PC-3 (cell line): ENCODE measurements at places on chromosomes 11 and 22. TPM values are rescaled to one million over a fixed set of nuclear protein-coding genes. Genes with fewer than 3 reads are reported as not detected.

GRCh38 chr11:102429691-102430090 lies 22.9 kb downstream of the TMEM123 start:
- DNase-seq, result no peak

Gene NUP98
- 128 and 136 TPM in 2 replicates for total RNA-seq

Gene MRGPRE
- not detected in 2 replicates for total RNA-seq

DNA sequence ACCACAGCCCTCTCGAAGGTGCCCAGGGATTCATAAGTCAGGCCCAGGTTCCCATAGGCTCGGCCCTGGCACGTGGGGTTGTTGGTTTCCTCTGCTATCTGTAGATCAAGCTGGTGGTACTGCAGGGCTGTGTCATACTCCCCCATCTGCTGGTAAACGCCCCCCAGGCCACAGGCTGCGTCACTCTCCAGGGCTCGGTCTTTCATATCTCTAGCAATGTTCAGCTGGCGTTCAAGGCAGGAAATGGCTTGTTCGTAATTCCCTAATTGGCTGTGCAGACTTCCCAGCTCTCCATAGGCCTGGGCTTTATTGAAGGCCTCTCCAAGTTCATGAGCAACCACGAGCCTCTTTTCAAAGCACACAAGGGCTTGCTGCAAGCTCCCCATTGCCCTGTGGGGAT lies 186.4 kb upstream of the PITPNB start:
- DNase-seq, result no peak

Gene MUC6
- 0.18 and 0.23 TPM in 2 replicates for total RNA-seq

GRCh38 chr22:43183496-43184277 lies 3.2 kb downstream of the TTLL12 start:
- no peak for DNase-seq

Gene FXYD2
- not detected in 2 replicates for total RNA-seq

Gene KMT5B
- total RNA-seq, result 17.5 and 19.0 TPM in 2 replicates

- DNase-seq, result no peak
Observed at GRCh38 chr11:110415081-110415480, 14.7 kb upstream of the FDX1 start.

Gene CACNA1I
- 0.06 TPM in 1 of 2 replicates, not detected in the other for total RNA-seq

- DNase-seq, result no peak
Observed at GRCh38 chr22:27594474-27595134, 207.0 kb downstream of the MN1 start.

DNA sequence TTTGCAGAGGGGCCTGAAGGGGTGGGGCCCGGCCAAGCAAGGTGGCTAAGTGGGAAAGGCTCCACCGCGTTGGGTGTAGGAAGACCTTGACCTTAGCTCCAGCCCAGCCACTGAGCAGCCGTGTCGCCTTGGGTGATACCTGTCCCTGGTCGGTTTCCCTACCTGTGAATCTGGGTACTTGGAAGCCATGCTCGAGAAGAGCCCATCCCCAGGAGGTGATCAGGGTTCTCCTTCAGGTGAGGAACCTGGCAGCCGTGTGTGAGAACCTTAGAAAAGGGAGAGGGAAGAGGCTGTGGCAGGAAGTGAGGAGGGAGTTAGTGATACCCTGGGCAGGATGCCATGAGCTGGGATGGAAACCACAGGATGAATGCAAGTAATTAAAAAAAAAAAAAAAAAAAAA lies 21.6 kb downstream of the PPARA start:
- peak; percentile 86 for DNase-seq

DNA sequence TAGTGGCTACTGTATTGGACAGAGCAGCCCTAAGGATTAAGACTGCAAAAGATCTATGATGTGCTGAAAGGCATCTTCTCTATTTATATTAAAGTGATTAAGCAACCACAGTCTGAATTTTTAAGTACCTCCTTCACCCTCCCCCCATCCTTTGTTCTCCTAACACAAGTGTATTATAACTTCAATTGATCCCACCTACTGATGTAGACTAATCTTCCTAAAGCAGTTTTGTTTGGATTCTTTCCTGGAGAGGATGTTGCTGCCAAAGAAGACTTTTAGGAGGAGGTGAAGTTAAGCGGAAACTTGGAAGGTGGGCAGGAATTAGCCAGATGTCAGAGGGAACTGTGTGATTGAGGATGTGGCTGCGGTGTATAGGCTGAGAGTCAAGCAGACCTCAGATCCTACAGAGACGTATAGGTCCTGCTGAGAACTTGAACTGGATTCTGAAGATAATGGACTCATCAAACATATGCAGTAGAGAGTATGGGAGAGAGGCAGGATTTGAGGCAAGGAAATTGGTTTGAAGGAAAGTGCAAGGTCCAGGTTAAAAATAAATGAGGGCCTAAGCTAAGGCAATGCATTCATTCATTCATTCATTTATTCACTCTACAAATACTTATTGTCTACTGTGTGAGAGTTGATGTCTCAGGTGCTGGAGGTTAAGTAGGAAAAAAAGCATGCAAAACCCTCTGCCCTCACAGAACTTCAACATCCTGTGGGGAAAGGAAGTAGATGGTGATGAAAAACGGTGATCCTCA lies 5.2 kb upstream of the RASSF10 start:
- no peak for DNase-seq

DNA sequence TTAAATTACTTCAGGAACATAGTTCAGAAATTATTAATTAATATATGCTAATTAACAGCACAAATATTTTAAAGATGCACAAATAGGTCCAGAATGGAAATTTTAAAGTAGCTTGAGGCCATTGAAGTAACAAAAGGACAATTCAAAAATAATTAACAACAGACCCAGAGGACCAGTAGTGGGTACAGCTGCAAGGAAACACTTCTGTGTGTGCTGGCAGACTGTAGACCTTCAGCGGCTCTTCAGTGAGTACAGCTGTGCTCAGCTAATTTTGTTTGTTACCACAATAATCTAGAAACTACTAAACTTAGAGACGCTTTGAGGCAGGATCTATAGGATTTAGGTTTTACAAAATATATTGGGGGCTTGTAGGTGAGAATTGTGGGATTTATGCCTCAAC lies 103.8 kb downstream of the GRIA4 start:
- no peak for DNase-seq
